ENCODE measurements at places on chromosomes 13 and 19. TPM values are rescaled to one million over a fixed set of nuclear protein-coding genes. Genes with fewer than 3 reads are reported as not detected.

GRCh38 chr19:2675892-2676291 is 26.6 kb downstream of the GNG7 start:
- H3K4me1 ChIP-seq, result no peaks in the 10 kb centered on the region

DNA sequence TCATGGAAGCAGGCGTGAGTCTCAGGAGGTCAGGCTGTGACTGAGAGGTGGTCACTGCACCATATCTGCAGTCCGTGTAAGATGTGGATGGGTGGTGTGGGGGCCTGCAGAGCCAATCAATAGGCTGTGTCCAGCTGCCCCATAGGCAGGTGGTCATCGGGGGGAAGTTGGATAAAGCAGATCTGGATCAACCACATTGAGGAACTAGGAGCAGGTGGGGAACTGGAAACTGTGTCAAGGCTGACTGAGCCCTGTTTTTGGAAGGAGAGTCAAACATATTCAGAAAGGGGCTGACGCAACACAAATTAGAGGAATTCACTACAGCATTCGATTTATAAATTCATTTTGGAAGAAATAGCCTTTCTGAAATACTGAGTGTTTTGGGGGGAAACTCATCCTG is 15.0 kb downstream of the CLEC4M start:
- H3K4me1 ChIP-seq, result no peaks in the 10 kb centered on the region
- no peaks in the 10 kb centered on the region for H3K27me3 ChIP-seq
- H3K36me3 ChIP-seq, result no peaks in the 10 kb centered on the region
- no peak overlapping the region for H3K27ac ChIP-seq

Gene RHPN2
- total RNA-seq, result 5.1 TPM

- DNase-seq, result no peak
- H3K36me3 ChIP-seq, result no peaks in the 10 kb centered on the region
- H3K4me1 ChIP-seq, result peaks cover 24% of the 10 kb centered on the region
- no peak overlapping the region for H3K27ac ChIP-seq
- peaks cover 10% of the 10 kb centered on the region for H3K27me3 ChIP-seq
- peak overlapping the region; percentile 81 for H3K4me3 ChIP-seq
Measured at GRCh38 chr13:100089465-100090032, 656 bp downstream of the PCCA start.

Gene TJP3
- total RNA-seq, result 1.4 TPM

Data from thymus (tissue), 14 donors.